ENCODE measurements at places on chromosomes 7 and 10.

DNA sequence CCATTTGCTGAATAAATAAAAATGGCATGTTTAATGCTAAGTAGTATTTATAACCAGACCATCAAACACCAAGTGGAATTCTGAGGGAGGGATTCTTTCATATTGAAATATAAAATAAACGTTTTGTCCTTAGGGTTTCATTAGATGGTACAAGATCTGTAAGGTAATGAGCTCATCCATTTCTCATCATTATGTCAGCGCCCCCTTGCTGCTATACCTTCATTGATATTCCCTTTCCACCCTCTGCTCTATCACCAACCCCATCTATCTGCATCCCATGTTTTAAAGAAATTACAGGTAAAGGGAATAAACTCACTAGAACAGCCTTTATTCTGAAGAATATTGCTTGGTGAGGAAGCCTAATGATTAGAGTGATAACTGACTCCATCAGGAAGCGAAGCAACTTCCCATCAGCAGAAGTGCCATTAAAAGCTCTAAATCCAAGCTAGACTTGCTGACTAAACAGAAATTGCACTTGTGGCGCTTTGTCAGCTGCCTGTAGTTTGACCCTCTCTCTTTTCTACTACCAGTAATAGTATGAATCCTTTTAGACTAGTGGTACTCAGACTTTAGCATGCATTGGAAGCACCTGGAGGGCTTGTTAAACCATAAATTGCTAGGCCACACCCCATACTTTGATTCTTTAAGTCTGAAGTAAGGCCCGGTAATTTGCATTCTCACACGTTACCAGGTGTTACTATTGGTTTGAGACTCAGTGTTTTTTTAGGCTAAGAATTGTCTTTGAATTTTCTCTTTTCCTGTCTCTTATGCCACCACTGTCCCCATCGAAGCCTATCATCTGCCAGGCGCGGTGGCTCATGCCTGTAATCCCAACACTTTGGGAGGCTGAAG lies 27.5 kb downstream of the ADD3 start:
- DNase-seq, result no peak

GRCh38 chr7:102214477-102215072 lies 72.1 kb upstream of the SH2B2 start:
- no peak for DNase-seq

GRCh38 chr7:29146888-29147609 lies 712 bp upstream of the CPVL start:
- no peak for DNase-seq

DNA sequence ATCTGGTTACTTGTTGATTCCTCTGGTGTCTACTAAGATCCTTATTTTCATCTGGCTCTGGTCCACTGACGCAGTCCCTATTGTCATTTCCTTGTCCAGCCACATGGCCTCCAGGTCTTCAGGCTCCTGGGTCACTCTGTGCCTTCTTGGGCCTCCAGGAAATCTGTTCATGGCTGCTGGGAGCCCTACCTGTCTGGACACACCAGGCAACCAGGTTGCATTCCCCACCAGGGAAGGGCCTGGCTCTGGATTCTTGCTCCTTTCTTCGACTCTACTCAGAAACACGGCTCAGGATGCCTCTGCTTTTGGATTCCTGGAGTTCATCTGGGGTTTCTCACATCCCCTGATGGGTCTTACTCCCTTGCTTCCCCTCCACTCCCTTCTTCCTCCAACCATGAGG lies 8.0 kb upstream of the PPIF start:
- DNase-seq, result no peak

- DNase-seq, result no peak
These were observed 47.4 kb upstream of the LRRN3 start for GRCh38 chr7:111043561-111043960.

GRCh38 chr7:3162289-3162688 lies 118.6 kb upstream of the CARD11 start:
- DNase-seq, result no peak

GRCh38 chr7:155293721-155294510 lies 3.8 kb upstream of the INSIG1 start:
- no peak for DNase-seq

GRCh38 chr10:64619102-64619501 lies 1097.9 kb downstream of the REEP3 start:
- DNase-seq, result no peak

- no peak for DNase-seq
These were observed 30.6 kb downstream of the ADARB2 start for GRCh38 chr10:1706711-1707110.

- no peak for DNase-seq
These were observed 124.4 kb upstream of the NPS start for GRCh38 chr10:127424594-127425264.

DNA sequence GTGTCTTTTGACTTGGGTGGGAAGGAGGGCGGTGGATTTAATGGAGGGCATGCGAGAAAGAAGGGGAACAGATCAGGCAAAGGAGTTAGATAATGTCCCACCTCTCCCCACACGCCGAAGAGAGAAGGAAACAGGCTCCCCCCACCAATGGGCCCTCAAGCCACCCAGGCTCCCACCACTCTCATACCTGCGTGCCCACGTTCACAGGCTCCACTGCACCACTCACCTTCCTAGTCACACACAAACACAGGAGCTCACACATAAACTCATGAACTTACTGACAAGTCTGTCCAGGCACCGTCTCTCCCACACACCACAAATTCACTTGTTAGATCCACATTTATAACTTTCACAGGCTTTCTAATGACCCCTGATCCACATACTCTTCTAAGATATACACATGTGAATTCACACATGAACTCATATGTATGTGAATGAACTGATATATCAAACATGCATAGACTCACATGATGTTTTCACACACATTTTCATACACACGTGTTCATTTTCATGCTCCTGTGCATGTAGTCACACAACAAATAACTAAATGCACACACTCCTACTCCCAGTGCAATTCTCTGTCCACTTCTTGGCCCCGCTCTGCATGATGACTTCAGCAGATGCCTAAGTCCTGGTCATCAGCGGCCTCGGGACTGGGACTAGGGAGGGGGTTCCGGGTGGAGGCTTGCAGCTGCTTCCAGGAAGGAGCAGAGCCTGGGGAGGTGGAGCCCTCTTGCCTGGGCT lies 1.5 kb downstream of the LZTS2 start:
- peak; percentile 96 for DNase-seq

DNA sequence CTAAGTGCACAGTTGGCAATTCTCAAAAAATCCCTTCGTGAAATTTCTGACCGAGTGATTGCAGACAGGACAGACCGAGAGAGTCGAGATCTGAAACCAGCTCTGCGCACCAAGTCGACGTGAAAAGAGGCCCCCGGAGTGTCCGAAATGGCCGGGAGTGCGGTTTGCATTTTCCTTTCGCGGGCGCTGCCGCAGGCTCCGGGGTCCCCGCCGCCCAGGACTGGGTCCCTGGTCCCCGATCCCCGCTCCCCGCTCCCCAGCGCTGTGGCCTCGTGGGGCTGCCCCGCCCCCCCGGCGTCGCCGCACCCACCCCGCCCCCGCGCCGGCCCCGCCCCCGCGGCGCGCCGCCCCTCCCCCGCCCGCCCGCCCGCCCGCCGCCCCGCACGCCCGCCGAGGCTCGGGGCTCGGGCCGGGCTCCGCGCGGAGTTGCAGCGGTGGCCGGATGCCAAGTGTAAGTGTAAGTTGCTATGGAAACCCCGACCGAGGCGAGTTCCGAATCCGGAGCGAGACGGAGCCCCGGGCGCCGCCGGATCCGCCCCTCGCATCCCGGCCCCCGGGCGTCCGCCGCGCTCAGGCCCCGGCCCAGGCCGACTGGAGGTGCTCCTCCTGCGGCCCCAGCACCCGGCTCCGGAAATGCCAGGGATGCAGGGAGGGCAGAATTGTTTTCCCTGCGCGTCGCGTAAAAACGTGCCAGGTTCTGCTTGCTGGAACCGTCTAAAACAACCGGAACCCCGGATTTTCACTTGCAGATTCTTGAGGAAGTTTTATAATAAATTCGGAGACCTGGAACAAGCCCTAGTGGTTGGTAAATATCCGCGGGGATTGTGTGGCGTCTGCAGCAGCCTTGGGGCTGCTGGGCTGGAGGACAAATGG lies 4.6 kb downstream of the BMI1 start:
- DNase-seq, result peak; percentile 93

- no peak for DNase-seq
These were observed 8.3 kb downstream of the NEBL start for GRCh38 chr10:20888620-20889330.

DNA sequence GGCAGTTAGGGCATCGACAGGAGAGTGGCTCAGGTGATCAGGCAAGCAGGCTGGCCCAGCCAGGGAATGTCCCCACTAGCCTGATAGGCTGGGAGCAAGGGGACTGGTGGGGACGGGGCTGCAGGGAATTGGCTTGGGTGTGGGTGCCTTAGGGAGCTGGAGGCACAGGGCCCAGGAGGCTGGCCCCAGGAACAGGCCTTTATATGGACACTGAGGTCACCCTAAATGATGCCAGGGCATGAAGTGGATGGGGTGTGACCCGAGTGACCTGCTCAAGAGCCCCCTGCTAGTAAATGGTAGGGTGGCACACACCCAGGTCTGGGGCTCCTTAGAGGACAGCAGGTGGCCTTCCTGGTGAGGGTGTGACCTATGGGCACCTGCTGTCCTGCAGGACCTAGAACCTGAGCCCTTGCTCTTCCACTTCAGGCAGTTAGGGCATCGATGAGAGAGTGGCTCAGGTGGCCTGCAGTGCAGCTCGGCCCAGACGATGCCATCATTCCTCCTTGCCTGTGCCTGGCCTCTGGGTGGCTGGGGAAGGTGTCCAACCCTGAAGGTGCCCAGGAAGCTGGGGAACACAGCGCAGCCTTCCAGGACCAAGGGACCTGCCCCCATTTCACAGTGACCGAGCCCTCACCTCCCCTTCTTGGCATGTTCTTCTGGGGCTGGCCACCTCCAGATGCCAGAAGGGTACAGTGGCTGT lies 51.7 kb upstream of the LEP start:
- DNase-seq, result no peak

GRCh38 chr10:46025406-46025805 lies 5.0 kb downstream of the NCOA4 start:
- no peak for DNase-seq

DNA sequence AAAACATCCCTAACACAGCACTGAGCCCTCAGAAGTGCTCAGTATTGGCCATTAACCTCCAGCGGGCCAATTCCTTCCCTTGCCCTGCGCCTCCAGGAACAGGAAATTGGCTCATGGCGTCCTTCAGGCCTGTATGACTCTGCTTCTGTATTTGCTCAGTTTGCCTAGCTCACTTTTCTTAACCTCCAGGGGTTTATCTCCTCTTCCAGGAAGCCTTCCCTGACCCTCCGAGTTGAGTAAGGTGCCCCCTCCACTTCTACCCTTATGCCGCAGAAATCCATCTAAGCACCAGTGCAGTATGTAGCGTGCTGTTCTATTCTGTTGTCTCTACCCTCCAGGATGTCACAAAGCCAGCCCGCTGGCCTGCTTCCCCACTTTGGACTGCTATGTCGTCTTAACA lies 1.1 kb upstream of the SFXN4 start:
- no peak for DNase-seq

- DNase-seq, result no peak
These were observed 10.9 kb downstream of the C10orf71 start for GRCh38 chr10:49309691-49310411.

DNA sequence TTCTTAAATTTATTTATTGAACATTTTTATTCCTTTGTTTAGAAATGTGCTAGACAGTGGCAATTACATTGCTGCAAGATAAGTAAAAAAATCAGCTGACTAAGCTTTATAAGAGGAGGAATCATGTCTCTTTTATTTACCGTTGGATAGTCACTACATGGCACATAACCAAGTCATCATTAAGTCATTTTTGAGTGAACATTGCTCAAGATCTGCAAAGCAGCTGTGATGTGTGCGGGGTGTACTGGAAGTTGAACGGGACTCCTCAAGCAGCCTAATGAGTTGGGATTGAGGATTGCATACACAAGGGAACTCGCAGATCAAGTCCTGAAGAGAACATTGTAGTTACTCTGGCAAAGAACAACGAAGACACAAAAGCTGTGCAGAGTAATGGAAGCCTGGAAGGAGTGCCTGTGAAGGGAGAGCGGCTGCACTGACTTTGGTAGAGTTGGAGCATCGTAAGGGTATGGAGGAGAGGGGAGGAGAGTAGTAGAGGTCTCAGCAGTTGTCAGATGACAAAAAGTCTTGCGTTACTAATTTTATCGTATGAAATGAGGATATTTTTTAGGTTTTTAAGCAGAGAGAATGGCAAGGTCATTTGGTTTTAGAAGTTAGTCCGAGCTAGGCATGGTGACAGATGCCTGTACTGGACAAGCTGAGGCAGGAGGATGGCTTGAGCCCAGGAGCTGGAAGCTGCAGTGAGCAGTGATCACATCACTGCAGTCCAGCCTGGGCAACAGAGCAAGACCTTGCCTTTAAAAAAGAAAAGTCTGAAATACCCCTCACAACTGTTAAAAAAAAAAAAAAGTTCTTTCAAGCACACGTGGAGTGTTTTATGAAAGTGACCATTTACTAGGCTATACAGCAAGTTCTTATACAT lies 95.1 kb downstream of the BMPR1A start:
- no peak for DNase-seq

GRCh38 chr10:48187713-48188485 lies 86.6 kb downstream of the FRMPD2 start:
- no peak for DNase-seq

GRCh38 chr10:126525326-126525725 lies 137.0 kb upstream of the ADAM12 start:
- no peak for DNase-seq

DNA sequence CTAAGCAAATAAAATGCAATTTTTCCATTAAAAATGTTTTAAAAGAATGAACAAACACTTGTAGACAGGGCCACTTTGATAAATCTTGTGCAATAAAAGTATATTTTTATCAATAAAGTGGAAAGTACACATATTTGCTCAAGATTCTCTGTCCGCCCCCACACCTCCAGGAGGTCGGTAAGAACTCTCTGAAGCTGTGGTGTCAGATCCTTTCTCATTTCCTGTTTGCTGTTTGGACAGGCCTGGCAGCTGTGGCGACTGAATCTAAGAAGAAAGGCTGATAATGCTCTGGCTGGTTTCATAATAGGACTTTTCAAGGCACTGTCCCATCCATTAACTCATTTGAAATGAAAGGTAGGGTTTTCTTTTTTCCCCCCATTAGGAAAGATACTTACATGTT lies 15.3 kb upstream of the ASB4 start:
- DNase-seq, result peak; percentile 5

GRCh38 chr10:50990568-50991455 lies 83.5 kb upstream of the PRKG1 start:
- no peak for DNase-seq

DNA sequence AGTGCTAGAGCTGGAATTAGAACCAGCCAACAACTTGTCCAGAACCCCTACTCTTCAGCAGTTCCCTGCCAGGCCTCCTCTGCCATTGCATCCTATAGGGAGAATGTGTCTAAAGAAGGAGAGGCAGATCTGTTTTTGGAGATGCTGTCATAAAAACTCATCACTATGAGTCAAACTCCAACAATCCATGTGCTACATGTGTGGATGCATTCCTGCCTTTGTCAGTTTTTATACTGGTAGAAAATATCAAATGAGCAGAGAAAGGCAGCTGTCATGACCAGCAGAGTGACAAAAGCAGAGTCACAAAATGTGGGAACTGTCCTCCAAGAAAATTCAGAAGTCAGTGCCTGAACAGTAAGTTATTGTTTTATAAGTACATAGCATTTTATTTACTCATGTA lies 93.0 kb downstream of the ABLIM1 start:
- no peak for DNase-seq
